ENCODE measurements at places on chromosomes 4 and X. TPM values are rescaled to one million over a fixed set of nuclear protein-coding genes. Genes with fewer than 3 reads are reported as not detected.

DNA sequence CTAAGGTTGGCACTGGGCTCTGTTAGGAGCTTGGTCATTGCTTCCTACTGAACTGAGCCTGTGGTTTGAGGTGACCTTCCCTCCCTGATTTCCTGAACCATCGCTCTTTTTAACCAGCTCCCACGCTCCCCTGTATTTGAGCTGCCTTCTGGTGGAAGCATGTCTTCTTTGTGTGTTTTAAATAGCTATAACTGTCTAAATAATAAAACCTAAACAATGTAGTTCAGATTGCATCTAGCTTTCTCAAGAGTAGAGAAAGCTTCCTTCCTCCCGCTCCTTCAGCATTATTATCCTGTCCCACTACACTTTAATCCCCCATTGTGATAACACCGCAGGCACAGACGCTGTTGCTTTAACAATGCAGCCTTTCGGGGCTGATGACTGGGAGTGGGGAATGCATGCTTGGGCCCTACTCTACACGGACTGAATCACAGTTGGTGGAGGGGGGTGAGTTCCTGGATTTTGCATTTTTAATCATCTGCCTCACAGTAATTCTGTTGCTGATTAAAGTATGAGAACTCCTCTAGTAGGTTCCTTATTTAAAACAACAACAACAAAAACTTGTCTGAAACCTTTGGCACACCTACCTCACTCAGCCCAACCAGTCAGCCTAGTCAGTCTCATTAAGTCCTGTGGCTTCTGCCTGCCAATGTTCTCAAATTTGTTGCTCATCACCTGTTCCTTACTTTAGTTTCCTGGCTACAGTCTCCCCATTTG lies 6.6 kb downstream of the SMS start:
- peaks cover 16% of the 10 kb centered on the region for H3K36me3 ChIP-seq
- no peak overlapping the region for H3K4me3 ChIP-seq
- peaks cover 33% of the 10 kb centered on the region for H3K4me1 ChIP-seq
- no peak for DNase-seq
- no peak overlapping the region for H3K27ac ChIP-seq

GRCh38 chr4:6287017-6287788 lies 17.6 kb downstream of the WFS1 start:
- no peaks in the 10 kb centered on the region for H3K27me3 ChIP-seq
- no peak overlapping the region for H3K4me3 ChIP-seq
- no peaks in the 10 kb centered on the region for H3K36me3 ChIP-seq
- DNase-seq, result no peak

SPANXC gene
- total RNA-seq, result not detected

DNA sequence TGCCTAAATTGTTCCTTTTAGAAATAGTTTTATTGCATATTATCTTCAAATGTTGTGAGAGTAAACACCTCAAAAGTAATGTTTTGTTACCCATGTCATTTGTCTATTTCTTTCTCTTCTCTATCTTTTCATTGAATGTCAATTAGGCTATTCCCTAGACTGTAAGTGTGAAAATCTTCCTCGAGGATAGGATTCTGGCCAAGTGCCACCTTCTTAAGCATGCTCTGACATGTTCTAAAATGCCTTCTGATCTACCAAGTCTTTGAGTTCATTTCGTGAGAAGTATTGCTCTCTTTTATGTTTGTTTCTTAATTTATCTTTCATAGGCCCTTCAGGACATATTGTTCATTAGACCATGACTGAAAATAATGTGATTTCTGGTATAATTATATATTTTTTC lies 44.1 kb upstream of the TLL1 start:
- H3K27ac ChIP-seq, result no peak overlapping the region
- H3K4me3 ChIP-seq, result no peak overlapping the region
- no peaks in the 10 kb centered on the region for H3K27me3 ChIP-seq
- no peaks in the 10 kb centered on the region for H3K36me3 ChIP-seq

PITX2 gene
- total RNA-seq, result not detected

NKX1-1 gene
- not detected for total RNA-seq

- no peaks in the 10 kb centered on the region for H3K4me1 ChIP-seq
- H3K27ac ChIP-seq, result no peak overlapping the region
- no peaks in the 10 kb centered on the region for H3K27me3 ChIP-seq
- no peak overlapping the region for H3K4me3 ChIP-seq
- DNase-seq, result no peak
These were observed 73.6 kb downstream of the DHRSX start for GRCh38 chrX:2427147-2427546.

DNA sequence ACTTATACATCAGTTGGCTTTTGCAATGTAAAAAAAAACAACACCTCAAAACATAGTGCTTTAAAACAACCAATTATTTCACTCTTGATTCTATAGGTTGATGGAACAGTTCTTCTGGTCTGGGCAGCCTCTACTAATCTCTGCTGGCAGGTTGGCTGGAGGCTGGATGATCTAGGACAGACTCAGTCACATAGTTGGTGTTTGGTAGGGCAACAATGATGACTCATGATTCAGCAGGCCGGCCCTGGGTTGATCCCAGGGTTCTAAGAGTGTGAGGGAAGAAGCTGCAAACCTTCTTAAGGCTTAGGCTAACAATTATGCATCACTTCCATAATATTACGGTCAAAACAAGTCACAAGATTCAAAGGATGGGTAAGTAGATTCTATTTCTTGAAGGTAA lies 558.2 kb downstream of the ZNF674 start:
- DNase-seq, result no peak
- H3K36me3 ChIP-seq, result no peaks in the 10 kb centered on the region
- H3K4me1 ChIP-seq, result no peaks in the 10 kb centered on the region
- no peak overlapping the region for H3K4me3 ChIP-seq

CENPE gene
- total RNA-seq, result 51.4 TPM

DNA sequence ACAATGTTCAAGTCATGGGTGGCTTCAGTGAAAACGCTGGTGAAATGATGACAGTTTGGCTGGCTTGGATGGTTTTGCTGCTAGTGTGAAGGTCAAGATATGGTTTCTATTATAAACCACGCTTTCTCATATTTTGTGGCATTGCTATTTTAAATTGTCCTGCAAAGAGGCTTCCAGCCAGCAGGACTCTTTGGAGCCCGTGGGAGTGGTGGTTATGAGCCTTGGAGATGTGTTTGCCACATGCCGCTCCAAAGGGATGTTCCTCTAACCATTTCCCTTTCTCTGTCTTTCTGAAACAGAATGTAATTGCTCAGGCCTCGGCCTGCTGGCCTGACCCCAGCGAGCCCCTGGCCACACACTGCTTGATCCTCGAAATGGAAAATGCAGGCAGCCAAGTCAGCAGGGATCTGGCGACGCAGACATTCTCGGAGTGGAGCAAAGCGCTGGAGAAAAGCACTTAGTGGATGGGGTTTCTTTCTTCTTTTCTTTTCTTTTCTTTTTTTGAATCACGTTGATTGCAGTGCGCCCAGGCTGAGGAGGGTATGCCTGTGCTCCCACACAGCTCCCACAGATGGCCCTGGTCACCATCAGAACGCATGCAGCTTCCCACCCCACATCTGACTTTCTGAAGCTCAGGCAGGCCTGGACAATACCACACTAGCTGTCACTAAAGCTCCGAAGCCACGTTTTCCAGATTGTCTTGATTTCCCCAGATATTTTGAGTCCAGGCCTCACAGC lies 114.0 kb downstream of the ENPP6 start:
- H3K27me3 ChIP-seq, result peaks cover 6% of the 10 kb centered on the region
- H3K27ac ChIP-seq, result no peak overlapping the region
- no peaks in the 10 kb centered on the region for H3K36me3 ChIP-seq
- H3K4me1 ChIP-seq, result no peaks in the 10 kb centered on the region
- DNase-seq, result no peak

NPY5R gene
- total RNA-seq, result not detected

DNA sequence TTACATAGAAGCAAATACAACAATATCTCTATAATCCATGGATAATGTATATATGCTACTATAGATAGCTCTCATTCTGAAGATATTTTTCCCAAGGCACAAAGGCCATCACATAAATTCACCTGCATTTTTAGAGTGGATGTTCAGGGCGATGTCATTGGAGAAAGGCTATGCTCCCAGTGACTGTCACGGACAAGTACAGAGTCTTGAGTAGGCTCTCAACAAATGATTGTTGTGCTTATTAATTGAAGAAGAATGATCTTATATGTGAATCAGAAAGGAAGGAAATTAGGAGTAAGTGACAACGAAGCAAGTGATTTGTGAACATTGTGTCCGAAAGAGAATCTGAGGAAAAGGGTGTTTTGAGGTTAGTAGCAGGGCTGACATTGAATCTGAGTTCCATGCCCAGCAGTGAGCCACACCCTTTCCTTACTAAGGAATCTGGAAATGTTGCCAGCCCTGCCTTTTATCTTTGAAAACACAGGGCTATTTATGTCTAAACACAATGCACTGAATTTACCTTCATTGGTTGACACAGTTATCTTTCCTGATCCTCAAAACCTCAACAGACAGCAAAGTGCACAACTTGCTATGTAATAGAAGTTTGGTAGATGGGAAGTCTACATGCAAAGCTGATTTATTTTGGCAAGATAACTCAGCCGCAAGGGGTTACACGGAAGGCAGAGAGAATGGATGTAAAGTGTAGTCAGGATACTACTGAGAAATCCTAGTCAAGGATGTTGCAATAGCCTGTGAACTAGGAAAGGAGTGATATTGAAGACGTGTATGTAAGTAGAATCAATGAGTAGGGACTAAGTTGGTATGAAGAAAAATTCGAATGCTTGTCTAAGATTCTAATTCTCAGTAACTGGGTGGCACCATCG lies 50.4 kb downstream of the SORBS2 start:
- peaks cover 7% of the 10 kb centered on the region for H3K27me3 ChIP-seq
- no peak overlapping the region for H3K27ac ChIP-seq
- no peak overlapping the region for H3K4me3 ChIP-seq
- DNase-seq, result no peak
- H3K4me1 ChIP-seq, result no peaks in the 10 kb centered on the region

NPFFR2 gene
- not detected for total RNA-seq

GRCh38 chr4:93103042-93103441 lies 725.5 kb upstream of the ATOH1 start:
- H3K27ac ChIP-seq, result no peak overlapping the region
- H3K27me3 ChIP-seq, result no peaks in the 10 kb centered on the region
- no peak overlapping the region for H3K4me3 ChIP-seq
- no peaks in the 10 kb centered on the region for H3K4me1 ChIP-seq
- DNase-seq, result no peak
- no peaks in the 10 kb centered on the region for H3K36me3 ChIP-seq

DNA sequence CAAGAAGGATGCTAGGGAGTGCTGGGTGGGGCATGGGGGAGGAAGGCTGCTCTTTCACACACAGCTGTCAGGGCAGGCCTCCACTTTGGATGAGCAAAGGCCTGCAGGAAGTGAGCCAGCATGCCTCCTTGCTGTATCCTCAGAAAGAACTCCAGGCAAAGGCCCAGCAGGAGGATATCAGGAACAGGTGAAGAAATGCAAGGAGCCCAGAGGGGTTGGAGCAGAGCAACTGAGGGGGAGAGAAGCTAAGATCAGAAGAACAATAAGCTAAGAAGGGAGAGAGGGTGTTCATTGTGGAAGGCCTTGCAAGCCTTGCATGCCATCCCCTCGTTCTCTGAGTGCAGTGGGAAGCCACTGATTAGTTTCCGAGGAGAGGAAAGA lies 115.1 kb downstream of the CAMK2D start:
- H3K27ac ChIP-seq, result no peak overlapping the region
- H3K4me3 ChIP-seq, result no peak overlapping the region
- peaks cover 14% of the 10 kb centered on the region for H3K4me1 ChIP-seq
- no peak for DNase-seq
- H3K27me3 ChIP-seq, result no peaks in the 10 kb centered on the region
- H3K36me3 ChIP-seq, result peaks cover 18% of the 10 kb centered on the region

DNA sequence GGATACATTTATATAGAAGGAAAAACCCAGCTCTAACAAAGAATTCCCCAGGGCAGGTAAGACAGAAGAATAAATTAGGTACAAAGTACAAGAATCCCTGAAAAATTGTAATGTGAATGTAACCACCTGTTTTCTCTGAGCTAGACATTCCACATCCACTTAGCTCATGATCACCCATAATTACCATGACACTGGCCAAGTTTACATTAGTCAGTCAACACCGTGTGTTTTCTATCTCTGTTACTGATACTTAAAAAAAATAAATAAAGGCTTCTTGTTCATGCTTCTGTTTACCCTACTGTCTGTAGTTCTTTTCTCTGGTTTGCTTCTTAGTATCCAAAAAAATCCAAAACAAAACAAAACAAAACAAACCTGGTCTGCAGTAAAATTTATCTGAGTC lies 66.0 kb downstream of the CBLL2 start:
- no peaks in the 10 kb centered on the region for H3K4me1 ChIP-seq
- DNase-seq, result no peak
- no peak overlapping the region for H3K4me3 ChIP-seq
- H3K27ac ChIP-seq, result no peak overlapping the region

DNA sequence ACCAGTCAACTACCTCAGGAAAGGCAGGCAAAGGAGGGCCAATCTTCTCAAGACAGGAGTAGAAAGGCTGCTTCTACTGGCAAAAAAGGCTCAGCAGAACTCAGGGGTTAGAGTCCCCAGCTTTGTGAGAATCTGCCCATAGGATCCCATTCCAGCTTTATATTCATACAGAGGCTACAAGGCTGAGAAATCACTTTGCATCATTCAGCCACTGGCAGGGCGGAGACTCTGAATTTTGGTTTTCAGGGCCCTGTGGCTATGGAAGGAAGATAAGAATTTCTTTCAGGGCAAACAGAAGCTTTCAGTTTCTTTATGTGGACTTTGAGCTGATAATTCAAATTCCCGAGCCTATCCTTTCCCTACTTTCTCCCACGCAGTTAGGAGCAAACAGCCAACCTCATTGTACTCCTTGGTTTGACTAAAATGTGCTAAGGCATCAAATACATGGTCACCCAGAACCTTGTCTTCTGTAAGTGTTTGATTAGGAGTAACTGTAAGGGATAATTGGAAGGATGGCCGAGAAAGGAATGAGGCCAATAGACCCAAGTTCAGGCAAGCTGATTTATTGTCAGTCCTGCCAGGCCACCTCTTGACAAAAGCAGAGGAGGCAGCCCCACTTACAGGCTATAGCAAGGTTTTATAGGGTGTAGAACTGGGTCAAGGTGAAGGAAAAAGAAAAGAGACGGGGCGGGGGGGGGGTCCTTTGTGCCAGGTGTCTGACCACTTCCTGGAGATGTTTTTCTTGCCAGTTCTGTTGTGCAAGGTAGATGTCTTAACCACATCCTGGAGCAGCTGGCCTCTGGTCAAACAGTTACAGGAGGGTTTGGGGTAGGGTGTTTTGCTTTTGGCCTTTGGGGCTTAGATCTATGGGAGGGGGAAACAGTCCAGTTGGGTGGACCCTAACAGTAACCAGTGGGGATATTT lies 165.3 kb upstream of the PPP1R2C start:
- H3K36me3 ChIP-seq, result peaks cover 20% of the 10 kb centered on the region
- peaks cover 41% of the 10 kb centered on the region for H3K4me1 ChIP-seq

DNA sequence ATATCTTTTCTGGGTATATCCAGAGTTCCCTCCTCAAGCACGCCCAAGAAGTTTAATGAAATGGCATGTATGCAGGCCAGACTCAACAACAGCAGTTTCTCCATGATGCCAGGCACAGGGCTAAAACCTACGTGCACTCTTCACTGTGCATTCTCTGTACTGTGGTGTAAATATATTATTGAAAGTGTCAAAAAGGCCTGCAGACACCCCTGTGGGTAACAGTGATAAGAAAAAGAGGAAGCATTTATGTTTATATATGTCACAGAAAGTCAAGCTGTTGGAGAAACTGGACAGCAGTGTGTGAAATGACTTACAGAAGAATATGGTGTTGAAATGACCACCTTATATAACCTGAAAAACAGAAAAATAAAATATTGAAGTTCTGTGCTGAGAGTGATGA lies 29.6 kb upstream of the DCAF8L1 start:
- H3K4me1 ChIP-seq, result no peaks in the 10 kb centered on the region
- H3K4me3 ChIP-seq, result no peak overlapping the region

- no peaks in the 10 kb centered on the region for H3K4me1 ChIP-seq
- H3K4me3 ChIP-seq, result no peak overlapping the region
- no peak for DNase-seq
- no peaks in the 10 kb centered on the region for H3K27me3 ChIP-seq
These were observed 94.7 kb downstream of the SEL1L3 start for GRCh38 chr4:25767877-25768725.

GASK1B gene
- total RNA-seq, result 0.83 TPM
